ENCODE measurements at places on chromosomes 1 and 21.

GRCh38 chr21:31064803-31065202 lies 26.5 kb upstream of the KRTAP19-8 start:
- DNase-seq = no peak

GRCh38 chr1:219726480-219727272 lies 113.8 kb upstream of the ZC3H11B start:
- no peak for DNase-seq

- DNase-seq = no peak
Measured at GRCh38 chr1:161177936-161178244, 583 bp upstream of the B4GALT3 start.

- no peak for DNase-seq
Measured at GRCh38 chr21:38443110-38443509, 55.2 kb downstream of the ERG start.

- no peak for DNase-seq
Measured at GRCh38 chr1:2921970-2922686, 99.1 kb upstream of the ACTRT2 start.

- no peak for DNase-seq
Measured at GRCh38 chr1:92975551-92976232, 14.4 kb upstream of the DIPK1A start.

DNA sequence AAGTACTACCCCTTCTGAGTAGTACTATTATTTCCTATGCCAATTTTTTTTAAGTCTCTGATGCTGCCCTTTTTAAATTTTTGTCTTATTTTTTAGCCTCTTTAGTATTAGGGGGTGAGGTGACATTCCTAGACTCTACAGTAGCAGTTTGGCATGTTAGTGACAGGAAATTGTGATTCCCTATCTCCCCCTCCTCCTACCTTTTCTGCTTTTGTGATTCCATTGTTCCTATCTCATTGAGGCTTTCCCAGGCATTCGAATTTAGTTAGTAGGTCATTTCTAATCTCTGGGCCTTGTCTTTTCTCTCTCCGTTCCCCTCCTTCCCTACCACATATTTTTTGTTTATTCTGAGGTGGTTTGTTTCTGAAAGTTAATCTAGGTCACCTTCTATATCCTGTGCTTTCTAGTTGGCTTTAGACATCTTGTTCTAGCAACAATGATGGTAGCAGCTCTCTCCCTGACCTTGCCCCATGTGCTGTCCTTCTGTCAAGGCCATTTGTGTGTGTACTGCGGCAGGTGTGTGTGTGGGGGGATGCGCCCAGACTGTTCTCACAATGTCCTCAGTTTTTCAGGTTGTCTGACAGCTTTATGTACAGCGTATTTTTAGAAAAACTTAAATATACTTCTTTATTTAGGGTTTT lies 21.5 kb downstream of the SEMA6C start:
- DNase-seq = no peak

DNA sequence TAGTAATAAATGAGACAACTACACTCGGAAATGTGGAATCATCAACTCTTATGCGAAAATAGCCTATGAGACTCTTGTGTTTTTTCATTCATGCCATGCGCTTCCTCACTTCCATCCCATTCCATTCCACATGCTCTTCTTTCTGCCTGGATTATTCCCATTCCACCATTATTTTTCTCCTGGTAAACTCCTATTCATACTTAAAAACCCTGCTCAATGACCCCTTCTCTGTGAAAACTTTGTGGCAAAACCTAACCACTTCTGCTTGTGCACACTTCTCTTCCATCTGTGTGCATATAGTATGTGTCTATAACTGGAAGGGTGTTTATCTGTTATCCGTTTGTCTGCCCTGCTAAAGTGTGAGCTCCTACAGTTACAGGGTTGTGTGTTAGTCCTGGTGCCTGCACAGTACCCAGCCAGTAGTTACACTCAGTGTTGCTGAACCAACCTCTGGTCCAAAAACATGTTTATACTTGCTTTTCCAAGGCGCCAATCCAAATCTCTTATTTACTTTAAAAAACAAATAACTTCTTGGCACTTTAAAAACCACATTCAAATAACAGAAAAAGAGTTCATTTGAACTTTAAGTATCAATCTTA lies 10.7 kb downstream of the EPHX1 start:
- DNase-seq = no peak

- no peak for DNase-seq
Measured at GRCh38 chr1:51612447-51612961, 4.4 kb upstream of the OSBPL9 start.

- DNase-seq = no peak
Measured at GRCh38 chr1:224302947-224303346, 27.0 kb downstream of the NVL start.

DNA sequence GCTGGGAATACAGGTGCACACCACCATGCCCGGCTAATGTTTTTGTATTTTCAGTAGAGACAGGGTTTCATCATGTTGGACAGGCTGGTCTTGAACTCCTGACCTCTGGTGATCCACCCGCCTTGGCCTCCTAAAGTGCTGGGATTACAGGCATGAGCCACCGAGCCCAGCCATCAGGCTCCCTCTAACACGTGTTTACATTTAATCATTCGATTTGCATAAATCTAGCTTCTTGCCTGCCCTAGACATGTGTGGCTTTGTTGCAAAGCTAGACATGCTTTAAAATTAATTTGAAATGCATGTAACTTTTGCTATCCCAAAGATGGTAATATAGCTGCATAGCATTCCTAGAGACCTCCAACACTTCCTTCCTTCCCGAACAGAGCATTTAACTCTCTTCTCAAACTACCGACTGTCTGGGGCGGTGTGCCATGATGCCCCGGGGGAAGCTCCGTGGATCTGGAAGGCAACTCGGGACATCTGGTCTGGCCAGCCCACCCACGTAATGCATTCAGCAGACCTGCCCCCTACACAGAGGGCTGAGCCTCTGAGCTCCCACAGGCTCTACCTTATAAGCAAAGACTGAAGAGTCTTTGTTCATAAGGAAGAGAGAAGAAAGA lies 34.6 kb upstream of the NID1 start:
- peak; percentile 6 for DNase-seq

- no peak for DNase-seq
Measured at GRCh38 chr1:162919034-162919433, 58.1 kb upstream of the CCDC190 start.

DNA sequence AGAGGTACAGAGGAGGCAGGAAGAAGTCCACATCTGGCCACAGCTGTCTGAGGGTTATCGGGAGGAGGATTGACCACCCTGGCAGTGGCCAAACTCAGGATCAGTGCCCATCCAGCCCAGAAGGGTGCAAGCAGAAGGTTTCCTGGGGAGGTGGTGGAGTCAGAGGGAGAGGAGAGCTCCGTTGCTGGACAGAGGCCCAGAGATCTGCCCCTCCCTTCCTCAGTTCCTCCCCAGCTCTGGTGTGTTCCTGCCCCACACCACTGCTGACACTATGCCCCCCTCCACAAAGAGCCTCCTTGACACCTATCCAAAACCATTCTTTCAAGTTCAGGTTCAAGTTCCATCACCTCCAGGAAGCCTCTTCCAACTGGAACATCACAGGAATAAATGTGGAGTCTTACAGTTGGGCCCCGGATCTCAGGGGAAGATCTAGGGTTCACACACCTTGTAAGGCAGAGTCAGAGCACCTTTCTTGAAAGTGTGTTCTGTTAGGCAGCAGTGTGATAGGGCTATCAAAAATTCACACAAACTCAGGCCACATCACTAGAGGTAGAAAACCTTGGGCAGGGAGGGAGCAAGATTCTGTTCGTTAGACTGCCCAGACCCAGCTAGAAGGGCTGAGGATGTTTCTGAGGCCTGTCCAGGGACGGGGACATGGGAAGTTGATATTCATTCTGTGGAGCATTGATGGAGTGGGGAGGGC lies 7.4 kb downstream of the LDLRAD1 start:
- DNase-seq = no peak

DNA sequence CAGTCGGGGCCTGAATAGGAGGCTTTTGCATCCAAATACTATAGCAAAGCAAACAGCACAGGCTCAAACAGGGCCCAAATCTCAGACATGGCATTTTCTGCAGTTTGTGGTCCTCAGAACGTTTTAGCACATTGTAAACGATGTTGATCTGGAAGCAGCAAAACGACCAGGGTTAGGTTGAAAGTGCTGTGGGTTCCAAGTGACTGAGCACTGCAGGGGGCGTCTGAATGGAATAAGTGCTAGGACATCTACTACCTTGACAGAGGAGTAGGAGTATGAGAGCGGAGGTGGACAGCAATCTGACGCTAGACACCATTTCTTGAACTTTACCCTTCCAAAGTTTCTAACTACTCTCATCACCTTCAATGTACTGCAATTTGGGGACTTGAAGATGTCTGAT lies 214.9 kb downstream of the BARHL2 start:
- DNase-seq = no peak

- DNase-seq = no peak
Measured at GRCh38 chr1:53349968-53350852, 22.3 kb upstream of the LRP8 start.

DNA sequence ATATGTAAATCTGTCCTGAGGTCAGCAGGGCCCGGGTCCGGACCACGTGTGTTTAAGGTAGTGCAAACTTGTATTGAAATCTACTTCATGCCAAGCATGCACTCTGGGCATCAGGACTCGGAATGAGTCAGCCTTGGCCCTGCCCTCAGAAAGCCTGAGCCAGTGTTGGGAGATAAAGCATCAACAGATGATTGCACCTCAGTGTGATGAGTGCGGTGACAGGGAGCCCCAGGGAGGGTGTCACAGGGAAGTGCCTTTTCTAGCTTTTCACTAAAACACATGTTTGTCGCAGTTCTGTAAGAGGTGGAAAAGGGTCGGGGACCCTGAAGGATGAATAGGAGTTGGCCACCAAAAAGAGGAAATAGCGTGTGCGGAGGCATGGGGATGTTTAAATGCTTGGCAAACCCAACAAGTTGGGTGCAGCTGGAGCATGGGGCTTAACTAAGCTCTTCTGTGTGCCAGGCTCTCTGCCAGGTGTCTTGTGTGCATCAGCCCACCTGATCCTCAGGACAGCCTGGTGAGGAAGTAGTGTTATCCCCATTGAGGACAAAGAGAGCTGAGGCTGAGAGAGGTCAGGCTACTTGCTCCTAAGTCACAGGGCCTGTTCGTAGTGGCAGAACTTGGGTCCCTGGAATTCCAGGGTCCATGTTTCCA lies 48.2 kb upstream of the EPB41 start:
- no peak for DNase-seq

- DNase-seq = peak; percentile 38
Measured at GRCh38 chr1:203860396-203861025, 888 bp upstream of the SNRPE start.

- no peak for DNase-seq
Measured at GRCh38 chr1:229964281-229964680, 102.8 kb upstream of the GALNT2 start.

DNA sequence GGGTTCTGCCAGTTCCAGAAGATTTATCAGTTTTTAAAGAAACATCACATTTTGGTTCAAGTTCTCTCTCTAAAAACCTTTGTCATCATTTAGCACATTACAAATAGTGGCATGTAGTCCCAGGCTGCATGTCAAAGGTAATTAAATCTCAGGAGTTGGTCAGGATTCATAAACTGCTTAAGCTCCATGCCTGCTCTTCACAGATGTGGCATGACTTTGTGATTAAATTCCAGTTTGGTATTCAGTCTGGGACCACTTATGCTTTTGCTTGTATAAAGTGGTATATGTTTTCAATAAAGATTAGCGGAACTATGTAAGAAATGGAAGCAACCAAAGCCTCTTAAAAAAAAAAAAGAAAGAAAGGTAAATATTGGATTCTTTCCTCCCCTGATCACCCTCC lies 408.0 kb downstream of the DISC1 start:
- no peak for DNase-seq

DNA sequence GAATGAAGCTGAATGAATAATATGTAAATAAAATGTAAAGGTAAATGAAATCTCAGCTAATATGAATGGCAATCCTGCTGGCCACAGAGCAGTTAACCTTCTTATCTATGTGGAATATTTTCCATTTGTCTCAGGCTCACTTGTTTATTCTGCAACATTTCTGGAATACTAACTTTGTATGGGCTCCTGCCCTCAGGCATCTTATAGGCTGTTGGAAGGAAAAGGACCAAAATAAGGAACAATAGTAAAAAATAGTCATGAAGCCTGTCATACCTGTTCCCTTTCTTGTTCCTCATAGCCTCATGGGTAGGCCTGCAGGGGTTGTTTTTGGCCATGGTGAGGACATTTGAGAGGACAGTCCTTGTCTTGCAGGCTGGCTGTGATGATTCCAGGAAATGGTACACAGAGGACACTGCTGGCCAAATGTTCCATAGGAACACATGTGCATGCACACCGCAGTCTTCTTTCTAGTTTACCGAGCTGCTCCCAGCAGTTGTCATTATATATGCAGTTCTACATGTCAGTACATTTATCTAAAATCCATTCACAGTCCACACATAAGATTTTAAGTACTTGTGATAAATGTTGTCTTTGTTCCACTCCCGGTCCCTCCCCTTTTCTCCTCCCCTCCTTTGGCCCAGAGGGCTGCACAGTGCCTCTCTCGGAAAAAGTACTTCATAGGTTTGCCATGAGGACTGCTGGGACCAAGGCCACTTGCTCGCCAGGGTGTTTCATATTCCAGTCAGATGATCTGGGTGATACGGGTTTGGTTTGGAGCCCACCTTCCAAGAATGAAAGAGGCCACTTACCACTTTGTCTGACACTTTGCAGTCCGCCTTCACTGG lies 15.2 kb upstream of the KCNQ4 start:
- no peak for DNase-seq

DNA sequence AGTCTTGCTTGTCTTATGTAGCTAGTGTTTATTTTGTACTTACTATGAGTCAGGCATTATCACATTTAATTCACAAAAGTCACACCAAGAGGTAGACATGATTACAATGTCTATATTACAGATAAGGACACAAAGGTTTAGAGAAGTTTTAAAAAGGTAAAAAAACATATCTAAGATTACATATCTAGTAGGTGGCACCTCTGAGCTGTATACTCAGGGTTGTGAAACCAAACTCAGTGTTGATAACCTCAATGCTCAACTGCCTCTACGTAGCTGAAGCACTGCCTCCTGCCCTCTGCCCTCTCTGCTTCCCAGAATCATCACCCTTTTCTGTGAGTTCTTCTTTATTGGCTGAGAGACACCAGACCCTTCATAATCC lies 431.3 kb downstream of the DISC1 start:
- no peak for DNase-seq

GRCh38 chr1:6730880-6731279 lies 29.3 kb upstream of the DNAJC11 start:
- DNase-seq = no peak

DNA sequence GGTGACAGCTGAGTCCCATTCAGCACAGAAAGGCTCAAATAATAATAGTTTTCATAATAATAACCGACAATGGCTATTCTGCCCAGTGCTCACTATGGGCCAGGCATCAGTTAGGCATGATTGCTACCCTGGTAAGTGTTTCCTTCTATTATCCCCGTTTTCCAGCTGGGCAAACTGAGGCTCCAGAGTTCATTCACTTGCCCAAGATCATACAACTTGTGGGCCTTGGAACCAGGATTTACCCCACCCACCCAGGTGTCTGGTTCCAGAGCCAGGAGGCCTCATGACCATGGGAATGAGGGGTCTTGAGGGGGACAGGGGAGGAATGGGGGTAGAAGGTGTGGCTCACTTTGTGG lies 518 bp downstream of the PLOD1 start:
- DNase-seq = no peak

- no peak for DNase-seq
Measured at GRCh38 chr1:5798904-5799303, 193.3 kb downstream of the NPHP4 start.

- DNase-seq = no peak
Measured at GRCh38 chr21:32246571-32247140, 32.2 kb downstream of the MIS18A start.

Measured in brain (organoid and tissue), 16 donors.